ENCODE measurements at places on chromosomes 12 and 14.

- DNase-seq = no peak
Measured at GRCh38 chr12:11717519-11717961, 68.1 kb downstream of the ETV6 start.

DNA sequence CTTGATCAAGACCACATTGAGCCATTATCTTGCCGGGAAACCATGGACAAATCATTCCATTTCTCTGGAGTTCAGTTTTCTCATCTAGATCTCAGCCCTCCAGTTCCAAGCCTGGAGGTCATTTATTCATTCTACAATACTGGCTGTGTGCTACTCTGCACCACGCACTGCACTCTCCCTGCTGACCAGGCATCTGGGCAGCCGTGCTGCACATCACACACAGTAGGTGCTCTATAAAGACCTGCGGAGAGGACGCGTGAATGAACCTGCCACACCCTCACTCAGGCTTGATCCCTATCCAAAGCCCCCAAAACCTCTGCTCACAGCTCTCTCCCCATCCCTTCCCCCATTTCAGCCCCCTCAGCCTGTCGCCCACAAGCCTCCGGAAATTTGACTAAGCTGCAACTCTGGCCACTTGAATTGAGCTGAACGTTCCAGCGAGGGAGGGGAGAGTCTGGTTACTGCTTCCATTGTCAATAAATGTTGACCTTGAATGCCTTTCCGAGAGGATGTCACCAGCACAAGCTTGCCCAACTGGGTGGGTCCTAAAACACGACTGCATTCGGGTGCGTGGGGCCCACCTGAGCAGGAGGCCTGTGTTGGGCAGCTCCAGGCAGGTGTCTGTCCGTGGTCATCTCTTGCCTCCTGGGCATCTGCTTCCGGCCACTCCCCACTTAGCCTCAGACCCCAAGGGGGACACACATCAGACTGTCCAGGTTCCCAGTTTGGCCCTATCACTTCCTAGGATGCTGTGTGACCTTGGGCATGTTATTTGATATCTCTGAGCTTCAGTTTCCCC is 17.8 kb downstream of the FAIM2 start:
- DNase-seq = no peak

GRCh38 chr12:7486512-7486911 is 17.1 kb downstream of the CD163 start:
- DNase-seq = no peak

GRCh38 chr12:18982226-18982949 is 147.1 kb upstream of the PLEKHA5 start:
- no peak for DNase-seq

- DNase-seq = peak; percentile 57
Measured at GRCh38 chr14:95609398-95609990, 74.6 kb downstream of the GLRX5 start.

DNA sequence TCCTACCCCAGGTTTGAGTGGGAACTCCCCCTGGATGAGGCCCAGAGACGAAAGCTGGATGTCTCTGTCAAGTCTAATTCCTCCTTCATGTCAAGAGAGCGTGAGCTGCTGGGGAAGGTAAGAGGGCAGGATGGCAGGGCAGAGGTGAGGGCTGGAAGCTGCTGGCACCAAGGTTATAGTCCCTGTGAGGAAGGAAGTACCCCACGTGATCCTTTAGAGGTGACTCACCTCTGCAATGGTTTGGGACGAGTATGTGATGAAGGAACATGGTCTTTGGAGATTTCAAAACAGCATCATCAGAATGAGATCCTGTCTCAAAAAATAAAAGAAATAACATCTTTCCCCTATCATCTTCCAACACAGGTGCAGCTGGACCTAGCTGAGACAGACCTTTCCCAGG is 9.2 kb upstream of the MYL6B start:
- DNase-seq = no peak

DNA sequence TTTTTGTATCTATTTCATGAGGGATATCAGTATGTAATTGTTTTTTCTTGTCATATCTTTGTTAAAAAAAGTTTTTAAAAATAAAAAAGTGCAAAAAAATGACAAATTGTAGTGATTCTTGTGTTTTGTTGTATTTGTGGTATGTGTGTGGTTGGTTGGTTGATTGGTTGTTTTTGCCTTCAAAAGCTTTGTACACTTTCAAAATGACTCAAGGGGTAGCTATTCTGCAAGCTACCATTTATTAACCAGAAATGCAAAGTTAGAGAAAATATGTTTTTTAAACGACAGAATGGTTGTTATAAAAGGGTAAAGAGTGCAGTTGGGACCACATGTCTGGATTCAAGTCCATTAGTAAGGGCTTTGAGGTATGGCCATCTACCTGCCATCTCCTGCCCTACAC is 119.3 kb downstream of the SLC35F4 start:
- DNase-seq = no peak

GRCh38 chr14:39766397-39767000 is 334.3 kb upstream of the FBXO33 start:
- no peak for DNase-seq

DNA sequence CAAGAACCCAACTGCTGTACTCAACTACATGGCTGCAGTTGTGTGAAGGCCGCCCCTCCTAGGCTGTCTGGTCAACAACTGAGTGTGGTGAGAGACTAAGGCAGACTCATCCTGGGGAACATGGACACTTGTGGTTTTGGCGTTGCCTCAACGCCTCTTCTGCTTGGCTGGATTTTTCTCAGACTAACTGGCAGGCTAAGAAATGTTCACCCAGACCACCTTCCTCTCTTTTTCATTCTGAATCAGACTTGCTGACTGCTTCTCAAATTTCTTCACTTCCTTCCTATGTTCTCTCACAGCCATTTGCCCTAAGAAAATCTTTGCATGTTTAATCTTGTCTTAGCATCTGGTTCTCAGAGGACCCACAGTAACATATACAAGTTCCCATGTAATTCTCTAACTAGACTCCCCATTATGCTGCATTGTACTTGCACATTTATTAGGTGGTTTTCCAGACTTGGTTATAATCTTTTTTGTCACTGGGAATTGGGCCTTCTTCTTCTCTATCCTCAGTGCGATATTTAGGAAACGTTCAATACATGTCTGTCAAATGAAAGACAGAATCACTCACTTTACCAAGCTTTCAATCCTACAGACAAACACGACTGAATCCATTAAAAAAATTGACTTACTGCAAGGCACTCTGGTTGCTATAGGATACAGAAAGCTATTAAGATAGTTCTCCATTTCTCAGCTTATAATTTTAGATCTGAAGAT is 327.6 kb downstream of the CCER1 start:
- DNase-seq = no peak

DNA sequence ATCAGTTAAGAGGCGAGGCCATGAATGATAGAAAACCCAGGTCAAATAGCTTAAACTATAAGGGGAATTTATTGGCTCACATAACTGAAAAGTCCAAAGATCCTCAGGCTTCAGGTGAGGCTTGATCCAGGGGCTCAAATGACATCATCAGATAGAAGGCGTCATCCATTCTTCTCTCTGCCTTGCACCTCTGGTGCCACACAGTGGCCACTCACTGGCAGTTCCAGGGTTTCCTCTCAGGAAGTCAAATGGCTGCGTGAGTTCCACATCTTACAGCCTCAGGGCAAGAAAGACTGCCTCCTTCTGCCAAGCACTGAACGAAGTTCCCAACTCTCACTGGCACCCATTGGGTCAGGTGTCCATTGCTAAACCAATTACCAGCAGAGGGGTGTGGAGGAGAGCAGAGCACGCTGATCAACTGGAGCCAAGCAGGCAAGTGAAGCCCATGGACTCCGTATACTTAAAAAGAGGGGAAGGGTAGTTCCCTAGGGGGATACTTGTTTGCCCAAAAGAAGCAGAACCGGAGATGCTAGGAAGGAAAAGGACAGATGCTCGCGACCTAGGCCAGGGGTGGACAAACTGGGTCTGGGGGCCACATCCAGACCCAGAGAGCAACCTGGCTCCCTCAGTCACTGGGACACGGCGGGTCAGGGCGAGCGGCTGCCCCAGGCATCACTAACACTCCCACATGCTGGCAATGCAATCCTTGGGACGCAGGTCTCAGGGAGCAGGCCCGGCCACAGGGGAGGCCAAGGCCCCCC is 69.3 kb downstream of the SERPINA3 start:
- DNase-seq = no peak

GRCh38 chr12:116833474-116833873 is 47.8 kb downstream of the HRK start:
- no peak for DNase-seq

GRCh38 chr14:97878727-97879126 is 1081.5 kb downstream of the VRK1 start:
- no peak for DNase-seq

- DNase-seq = no peak
Measured at GRCh38 chr12:108814462-108815211, 42.7 kb downstream of the SSH1 start.

DNA sequence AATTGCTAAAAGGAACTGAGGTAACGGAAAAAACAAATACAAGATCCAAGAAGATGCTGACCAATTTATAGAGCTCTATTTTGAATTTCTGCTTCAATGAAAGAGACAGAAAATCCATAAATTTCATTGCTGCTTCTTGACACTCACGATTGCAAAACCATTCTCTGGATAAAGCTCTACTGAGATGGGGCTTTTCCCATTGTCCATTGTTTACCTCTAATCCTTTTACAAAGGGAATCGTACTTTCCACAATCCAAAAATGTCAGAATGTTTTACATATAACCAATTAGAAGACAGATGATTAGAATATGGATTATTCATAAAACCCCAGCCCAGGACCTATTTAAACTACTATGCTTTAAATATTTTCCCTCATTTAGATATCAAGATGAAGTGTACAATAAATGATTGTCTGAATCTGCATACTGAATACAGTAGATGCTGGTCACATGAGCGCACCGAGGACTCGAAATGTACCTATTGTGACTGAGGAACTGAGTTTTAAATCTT is 16.7 kb upstream of the TMCC3 start:
- peak; percentile 16 for DNase-seq

- DNase-seq = peak; percentile 64
Measured at GRCh38 chr14:76968621-76969063, 59.9 kb downstream of the IRF2BPL start.

- DNase-seq = peak; percentile 80
Measured at GRCh38 chr14:53956427-53957201, at the start of gene BMP4. BMP4 (minus strand) TSS chr14:53956825; CDS start chr14:53952222, 4,603 bp downstream.

DNA sequence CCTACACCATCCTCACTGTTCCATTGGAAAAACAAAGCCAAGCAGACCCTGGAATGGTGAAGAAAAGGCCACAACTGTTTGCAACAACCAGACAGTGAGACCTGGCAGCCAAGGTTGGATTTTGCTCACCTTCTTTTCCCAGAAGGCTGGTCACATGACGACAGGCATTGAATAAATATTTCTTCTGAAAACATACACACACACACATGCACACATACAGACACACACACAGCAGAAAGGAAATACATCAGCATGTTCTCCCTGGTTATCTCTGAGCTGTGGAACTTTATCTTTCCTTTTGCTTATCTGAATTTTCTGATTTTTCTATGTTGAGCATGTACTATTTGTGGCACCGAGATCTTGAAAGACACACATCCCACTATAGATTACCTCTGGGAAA is 38.0 kb upstream of the CCDC60 start:
- no peak for DNase-seq

DNA sequence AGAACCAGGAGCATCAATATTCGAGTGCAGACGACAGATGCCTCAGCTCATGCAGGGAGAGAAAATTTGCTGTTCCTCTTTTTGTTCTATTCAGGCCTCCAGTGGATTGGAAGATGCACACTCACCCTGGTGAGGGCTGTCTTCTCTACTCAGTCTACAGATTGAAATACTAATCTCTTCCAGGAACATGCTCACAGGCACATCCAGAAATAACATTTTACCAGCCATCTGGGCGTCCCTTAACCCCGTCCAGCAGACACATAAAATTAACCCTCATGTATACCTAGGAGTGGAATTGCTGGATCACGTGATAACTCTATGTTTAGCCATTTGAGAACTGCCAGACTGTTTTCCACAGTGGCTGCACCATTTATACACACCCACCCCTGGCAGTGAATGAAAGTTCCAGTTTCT is 4.5 kb upstream of the OAS2 start:
- no peak for DNase-seq

DNA sequence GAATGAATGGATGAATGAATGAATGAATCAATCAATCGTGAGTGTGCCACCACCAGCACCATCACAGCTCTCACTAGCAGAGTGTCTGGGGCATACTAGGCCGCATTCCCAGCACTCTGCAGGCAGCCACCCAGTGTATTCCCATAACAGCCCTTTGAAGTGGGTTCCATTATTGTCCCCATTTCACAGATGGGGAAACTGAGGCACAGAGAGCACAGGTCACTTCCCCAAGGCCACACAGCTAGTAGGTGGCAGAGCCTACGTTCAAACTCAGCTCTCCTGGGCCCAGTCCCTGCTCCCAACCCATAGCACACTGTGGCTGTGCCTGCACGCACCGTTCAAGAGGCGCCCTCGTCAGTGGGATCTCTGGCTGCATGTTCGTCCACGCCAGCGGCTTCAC is 88.1 kb downstream of the RFLNA start:
- DNase-seq = no peak

GRCh38 chr12:124190312-124191023 is 104.4 kb upstream of the RFLNA start:
- DNase-seq = no peak

DNA sequence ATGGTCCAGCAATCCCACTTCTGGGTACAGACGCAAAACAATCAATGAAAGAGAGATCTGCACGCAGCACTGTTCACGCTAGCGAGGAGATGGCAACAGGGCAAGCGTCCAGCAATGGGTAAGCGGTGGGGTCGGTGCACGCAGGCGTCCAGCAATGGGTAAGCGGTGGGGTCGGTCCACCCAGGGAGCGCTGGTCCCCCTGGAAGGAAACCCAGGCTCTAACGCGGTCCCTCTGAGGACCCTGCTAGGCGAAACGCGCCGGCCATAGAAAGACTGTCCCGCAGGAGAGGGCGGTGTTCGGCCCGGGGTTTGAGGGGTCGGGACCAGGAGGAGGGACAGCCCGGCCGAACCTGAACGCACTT is 618 bp upstream of the PGAM5 start:
- DNase-seq = no peak

DNA sequence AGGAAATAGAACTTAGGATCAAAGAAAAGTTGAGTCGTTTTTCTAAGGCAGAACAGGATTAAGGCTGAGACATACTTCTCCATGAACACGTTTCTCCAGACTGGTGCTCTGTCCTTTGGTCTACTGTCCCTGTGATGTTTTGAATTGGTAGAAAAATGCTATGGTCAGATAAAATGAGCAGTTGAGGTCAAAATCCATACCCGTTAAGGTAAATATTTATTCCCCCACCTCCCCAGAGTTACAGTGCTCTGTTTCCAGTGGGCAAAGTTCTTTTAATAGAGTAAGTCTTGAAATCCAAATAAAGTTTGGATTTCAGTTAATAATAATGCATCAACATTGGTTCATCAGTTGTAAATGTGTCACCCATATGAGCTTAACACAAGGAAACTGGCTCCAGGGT is 74.5 kb downstream of the PTHLH start:
- no peak for DNase-seq

- DNase-seq = no peak
Measured at GRCh38 chr14:31410048-31410650, 10.2 kb downstream of the HEATR5A start.

DNA sequence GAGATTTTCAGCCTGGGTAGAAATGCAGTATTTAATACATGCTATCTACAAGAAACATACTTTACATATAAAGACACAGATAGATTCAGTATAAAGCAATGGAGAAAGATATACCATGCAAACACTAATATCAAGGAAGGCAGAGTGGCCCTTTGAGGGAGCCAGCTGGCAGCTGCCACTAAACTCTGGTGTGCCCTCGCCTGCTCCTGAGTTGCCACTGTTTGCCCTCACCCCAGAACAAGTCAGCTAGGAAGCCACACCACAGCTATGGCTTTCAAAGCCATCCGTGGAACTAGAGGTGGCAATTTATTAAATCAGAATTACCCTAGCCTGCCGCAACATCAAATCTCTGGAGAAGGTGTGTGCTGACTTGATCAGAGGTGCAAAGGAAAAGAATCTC is 18.3 kb downstream of the PXN start:
- DNase-seq = no peak
